ENCODE measurements at places on chromosomes 4 and X.

DNA sequence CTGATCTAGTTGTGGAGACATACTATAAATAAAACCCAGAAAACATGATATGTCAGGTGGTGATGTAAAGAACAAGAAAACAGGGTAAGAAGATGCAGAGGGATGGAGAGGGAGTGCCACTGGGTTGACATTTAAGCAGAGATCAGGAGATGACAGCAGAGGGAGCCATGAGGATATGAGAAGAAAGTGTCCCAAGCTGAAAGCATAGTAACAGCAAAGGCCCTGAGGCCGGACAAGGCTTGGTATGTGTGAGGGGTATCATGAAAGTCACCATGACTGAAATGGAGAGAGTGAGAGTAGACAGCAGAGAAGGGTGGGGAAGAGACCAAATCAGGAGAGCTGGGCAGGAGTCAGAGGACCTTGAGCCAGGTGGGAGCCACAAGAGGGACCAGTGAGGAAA is 3.4 kb downstream of the GPKOW start:
- DNase-seq, result no peak

GRCh38 chr4:109945056-109945455 is 32.4 kb downstream of the EGF start:
- DNase-seq, result no peak

DNA sequence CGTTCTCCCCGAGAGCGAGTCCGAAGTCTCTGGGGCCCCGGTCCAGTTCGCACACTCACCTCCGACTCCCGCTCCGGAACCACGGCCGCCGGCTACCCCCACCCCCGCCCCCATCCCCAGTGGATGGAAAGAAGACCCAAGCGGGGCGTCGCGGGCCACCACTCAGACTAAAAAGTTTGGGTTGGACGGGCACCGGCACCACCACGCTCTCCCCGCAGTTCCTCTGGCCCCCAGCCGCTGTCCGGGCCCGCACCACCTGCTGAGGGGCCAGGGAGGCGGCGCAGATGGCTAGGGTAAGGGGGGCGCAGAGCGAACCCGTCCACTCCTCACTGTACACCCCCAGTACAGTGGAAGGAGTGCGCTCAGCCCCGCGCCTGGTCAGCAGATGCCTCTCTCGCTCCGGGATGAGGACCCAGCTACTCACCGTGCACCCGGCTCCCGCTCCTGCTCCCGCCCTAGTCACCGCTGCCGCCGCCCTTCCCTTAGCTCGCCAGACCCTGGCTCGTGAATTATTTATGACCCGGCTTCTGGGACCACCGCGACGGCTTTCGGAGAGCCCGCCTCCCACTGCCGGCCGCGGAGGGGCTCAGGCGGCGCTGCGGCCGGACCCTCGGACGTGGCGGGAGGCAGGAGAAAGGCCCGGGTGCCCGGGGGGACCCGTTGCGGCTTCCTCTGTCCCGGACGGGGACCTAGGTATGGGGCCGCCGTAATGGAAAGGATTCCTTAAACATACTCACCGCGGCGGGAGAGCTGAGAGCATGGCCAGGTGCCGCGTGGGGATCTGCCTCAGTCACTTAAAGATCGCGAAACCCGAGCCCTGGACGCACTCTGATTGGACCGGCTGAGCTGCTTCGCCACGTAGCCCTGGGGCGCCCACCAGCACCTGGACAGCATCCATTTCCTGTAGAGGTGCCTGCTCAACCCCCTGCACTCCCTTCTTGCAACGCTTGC is at the start of gene PROM1:
Gene PROM1 (minus strand): TSS at position 783 of the 951 bp plus-strand sequence. CDS start 8,117 bp downstream, outside the sequence.
- no peak for DNase-seq

DNA sequence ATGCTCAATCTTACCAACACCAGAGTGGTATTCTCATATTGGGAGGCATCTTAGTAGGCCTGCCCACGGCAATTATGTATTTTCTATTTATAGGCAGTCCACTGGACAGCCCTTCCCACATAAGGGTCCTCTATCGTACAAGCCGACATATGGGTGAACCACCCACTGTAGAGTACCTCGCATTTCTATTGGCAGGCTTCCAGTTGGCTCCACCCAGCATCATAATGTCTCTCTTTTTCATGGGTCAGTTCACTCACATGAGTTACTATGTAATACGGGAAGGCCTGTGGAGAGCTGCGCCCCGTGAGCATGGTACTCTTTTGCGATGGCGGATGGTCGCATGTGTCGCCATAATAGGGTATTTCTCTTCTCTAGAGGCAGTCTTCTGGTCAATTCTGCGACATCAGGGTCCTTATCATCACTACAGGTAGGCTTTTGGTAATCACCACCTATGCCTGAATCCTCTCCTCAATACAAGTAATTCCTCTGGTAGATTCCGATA is 29.4 kb upstream of the FOXR2 start:
- no peak for DNase-seq

DNA sequence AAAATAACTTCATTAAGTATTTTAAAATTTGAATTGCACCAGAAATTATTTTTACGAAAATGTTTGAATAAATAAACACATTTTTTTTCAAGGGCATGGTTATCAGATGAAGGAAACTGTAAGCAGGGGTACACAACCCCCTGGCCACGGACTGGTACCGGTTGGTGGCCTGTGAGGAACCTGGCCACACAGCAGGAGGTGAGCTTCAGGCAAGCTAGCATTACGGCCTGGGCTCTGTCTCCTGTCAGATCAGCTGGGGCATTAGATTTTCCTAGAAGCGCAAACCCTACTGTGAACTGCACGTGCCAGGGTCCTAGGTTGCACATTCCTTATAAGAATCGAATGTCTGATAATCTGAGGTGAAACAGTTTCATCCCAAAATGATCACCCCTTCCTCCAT is 1499.7 kb upstream of the AGA start:
- no peak for DNase-seq

DNA sequence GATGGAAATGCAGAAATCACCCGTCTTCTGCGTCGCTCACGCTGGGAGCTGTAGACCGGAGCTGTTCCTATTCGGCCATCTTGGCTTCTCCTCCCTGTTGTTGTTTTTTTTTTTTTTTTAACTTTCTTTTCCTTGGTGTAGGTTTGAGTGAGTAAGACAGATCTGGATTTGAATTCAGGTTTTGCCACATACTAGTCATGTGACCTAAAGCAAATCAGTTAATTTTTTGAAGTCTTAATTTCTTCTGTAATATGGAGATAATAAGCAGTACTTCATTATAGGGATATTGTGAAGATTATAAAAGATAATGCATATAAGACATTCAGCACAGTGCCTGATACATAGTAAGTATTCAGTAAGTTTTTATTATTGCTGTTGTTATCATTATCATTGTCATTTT is 41.5 kb upstream of the BRS3 start:
- no peak for DNase-seq

DNA sequence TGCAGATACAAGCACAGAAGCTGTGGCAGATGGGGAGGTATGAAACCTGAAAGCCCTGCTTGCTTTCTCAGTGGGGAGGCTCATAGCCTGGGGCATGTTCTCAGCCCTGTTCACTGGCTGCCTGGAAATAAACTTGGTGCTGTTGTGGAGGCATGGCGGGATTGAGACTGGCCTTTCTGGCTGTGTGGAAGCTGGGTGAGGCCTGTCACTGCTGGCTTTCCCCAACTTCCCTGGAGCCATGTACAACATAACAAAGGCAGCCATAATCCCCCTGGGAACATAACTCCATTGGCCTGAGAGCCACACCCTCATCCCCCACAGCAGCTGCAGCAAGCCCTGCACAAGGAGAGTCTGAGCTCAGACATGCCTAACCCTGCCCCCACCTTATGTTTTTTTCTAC is 237.7 kb upstream of the TLL1 start:
- no peak for DNase-seq
